Activated T-helper 1 cell treated with anti-CD3 and anti-CD28 coated beads, Interleukin-2, amount 50 U/mL, for 16 hours (primary cell): ENCODE measurements at places on chromosomes 7 and 10.

DNA sequence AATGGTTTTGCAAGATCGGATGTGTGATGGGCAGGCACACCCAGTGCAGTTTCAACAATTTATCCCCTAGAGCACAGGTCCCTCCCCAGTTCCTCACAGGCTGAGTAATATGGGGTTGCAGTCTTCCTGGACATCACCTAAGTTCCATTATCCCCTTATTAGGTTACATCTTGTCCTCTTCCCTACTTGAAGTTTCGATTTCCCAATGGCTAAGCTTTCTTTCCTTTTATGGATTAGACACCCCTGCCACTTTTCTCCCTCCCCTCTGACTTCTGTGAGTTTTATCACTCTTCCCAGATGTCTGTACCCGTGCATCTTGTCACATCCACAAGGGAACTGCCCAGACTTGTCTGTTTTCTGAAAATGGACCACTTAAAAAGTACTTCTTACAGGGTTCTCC, 2.4 kb upstream of the NIPSNAP2 start:
- DNase-seq, result no peak

GRCh38 chr7:15681186-15681585, 5.3 kb downstream of the MEOX2 start:
- DNase-seq, result no peak

DNA sequence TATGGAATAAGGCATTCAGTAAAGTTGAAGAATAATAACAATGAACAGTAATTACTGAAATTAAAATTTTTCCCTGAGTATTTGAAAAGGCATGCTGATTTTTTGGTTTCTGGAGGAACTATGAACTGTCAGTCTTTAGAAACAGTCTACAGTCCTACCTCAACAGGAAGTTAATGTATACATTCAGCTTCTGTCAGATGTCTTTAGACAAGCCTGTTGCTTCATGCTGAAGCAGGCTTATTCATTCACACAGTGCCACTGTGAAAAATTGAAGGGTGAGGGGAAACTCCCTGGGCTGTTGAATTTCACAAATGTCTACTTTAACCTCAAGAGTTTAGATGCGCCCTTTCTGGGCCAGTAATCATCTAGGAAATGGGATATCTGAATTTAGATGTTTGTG, 3.5 kb downstream of the NRF1 start:
- no peak for DNase-seq

DNA sequence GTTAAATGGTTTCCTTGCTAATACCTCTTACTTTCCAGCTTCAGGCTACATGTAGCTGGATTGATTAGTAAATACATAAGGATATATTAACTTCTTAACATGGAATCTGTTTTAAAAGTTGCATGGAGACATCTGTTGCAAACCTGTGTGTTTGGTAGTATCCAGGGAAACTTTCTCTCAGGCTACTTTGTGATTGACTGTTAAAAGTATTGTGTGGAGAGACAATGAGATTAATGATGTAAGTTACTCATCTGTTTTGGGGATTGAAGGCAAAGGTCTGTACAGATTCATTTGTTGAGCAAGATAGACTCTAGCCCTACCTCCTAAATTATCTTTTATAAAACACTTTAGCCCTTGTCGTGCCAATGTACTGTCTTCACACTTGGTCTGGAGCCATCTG, 6.6 kb downstream of the CREB5 start:
- DNase-seq, result no peak

DNA sequence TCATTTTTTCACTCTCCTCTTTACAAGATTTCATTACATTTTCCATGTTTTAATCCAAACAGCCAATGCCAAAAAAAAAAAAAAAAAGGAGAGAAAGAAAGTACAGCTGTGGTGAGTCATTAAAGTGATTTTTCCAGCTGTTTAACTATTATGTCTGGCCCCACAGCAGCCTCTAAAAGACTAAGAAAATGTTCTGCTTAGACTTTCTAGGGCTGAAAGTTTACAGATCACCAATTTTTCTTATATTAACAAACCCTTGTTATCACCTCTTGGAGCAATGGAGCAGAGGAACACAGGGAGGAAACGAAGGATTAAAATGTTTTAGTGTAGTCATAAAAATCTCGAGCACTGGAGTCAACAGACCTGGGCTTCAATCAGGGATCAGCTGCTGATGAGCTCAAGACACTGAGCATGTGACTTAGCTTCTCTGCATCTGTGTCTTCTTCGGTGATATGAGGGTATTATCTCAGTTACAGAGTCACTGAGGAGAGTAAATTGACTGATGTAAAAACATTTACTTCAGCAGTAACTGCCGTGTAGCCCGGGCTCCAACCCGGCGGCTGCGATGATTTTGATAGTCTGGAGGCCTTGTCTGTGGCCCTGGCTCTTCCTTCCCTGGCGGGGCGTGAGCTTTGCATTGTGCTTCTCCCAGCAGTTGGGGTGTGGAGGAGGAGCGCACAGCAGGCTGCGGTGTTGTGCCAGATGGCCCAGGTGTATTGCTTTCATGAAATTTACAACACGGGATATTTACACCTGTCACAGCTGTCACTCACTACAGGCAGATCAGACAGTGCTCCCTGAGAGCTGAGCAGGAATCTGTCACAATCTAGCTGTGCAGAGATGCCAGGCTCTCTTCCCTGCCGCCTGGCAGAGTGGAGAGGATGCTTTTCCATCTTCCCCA, 298.3 kb upstream of the FZD8 start:
- no peak for DNase-seq

DNA sequence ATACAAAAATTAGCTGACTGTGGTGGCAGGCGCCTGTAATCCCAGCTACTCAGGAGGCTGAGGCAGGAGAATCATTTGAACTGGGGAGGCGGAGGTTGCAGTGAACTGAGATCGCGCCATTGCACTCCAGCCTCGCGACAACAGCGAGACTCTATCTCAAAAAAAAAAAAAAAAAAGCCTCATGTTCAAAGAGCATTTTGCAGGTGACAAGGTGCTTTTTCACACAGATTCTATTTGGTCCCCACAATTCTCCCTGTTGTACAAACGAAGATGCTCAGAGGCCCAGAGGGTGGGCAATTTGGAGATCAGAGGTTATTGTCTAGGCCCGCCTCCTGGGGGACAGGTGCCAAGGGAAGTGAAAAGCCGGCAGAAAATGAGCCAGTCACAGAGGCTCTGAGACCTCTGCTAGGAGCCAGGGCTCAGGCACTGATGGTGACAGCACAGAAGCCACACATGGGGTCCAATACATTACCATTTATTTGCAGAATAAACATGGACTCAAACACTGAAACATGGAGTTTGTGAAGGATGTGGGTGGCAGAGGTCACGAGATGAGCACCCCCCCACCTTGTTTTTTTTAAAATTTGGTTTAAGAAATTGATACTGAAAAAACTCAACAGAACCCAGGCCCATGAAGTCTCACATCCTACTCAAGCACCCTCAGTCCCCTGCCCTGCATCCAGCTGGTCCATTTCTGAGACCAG, 882 bp upstream of the GAL3ST4 start:
- no peak for DNase-seq

DNA sequence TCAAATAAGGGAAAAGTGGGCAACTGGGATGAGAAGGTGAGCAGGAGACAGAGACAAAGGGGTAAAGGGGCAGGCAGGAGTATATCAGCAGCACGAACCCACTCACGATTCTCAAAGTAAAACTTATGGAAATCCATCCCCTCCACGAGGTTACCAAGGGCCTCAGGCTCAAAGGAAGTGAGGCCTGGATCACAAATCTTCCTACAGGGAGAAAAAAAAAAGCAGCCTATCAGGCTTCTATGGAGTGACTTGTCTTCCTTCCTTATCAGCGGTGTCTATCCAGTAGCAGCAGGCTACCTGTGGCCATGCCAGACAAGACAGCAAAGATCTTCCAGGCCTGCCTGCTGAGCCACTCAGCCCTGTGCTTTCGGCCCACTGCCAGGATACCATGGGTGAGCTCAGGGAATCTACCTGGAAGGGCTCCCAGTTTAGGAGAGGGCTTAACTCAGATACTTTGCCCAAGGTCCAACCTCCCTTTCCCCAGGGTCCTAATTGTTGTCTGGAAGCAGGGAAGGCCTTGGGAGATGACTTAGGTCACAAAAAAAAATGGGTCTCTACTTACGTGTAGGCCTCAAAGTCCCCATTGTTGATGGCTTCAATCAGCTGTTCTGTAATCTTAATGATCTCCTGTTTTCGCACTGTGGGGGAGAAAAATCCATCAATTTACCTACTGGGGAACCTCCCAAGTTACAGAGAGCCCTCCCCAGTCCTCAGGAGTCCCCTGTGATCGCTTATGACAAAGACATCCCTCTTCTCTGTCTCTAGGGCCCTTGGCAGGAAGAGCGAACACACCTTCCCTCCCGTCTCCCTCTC, 5.7 kb upstream of the NDST2 start:
- DNase-seq, result no peak

GRCh38 chr10:42936580-42936979, 140.3 kb upstream of the RET start:
- no peak for DNase-seq

DNA sequence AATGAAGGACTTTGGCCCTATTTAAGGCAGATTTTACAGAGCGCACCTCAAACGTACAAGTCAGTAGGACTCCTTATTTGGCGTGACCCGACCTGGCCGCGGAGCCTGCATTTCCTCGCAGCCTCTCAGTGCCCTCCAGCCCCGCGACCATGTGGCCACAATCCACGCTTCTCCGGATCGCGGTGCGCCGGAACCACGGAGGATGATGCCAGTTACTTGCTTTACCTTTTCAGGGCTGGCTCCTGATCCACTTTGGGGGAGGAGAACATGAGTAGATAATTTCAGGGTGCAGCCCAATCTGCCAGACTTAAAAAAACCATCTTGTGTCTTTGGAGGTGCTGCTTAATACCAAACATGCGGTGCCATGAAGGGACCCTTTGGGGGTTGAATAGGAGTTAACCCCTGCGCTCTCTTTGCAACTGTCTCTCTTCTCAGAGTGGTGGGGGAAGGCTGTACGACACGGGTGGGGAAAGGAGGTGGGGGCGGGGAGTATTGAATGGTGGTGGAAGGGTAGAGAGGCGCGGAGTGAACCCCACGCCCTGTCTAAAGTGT, 1.5 kb downstream of the FRAT1 start:
- no peak for DNase-seq

GRCh38 chr7:2736411-2736914, 48.5 kb downstream of the AMZ1 start:
- no peak for DNase-seq

DNA sequence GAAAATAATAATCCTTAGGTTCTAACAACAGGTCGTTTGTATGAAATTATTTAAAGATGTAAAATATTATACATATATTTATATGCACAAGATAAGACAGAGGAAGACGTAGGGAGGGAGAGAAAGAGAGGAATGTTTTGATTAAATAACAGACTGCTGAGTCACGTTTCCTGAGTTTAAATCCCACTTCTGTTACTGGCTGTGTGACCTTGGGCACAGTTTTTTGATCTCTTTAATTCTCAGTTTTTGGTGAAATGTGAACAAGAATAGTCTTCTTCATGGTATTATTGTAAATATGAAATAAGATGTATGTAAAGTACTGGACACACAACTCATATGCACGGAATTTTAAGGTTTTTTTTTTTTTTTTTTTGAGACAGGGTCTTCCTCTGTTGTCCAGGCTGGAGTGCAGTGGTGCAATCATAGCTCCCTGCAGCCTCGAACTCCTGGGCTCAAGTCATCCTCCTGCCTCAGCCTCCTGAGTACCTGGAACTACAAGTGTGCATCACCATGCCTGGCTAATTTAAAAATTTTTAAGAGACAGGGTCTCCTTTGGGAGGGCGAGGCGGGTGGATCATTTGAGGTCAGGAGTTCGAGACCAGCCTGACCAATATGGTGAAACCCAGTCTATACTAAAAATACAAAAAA, 42.6 kb downstream of the BAMBI start:
- no peak for DNase-seq

DNA sequence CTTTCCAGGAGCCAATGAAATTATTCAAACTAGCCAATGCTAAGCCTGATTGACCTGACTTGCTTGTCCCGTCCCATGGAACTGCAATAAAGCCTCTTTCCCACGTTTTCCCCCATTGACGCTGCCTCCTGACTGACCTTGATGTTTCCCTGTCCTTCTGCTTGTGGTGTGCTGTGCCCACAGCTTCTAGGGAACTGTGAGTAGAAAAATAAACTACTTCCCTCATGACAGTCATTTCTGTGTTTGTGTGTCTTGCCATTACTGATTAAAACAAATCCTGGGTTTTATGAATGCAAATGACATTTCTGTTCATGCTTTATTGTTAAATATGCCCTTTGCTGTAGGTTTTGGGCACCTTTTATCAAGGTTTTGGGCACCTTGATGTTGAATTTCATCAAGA, 91.3 kb upstream of the ABI1 start:
- no peak for DNase-seq

- DNase-seq, result no peak
Observed at GRCh38 chr10:68440898-68441297, 30.9 kb downstream of the DNA2 start.

- DNase-seq, result no peak
Observed at GRCh38 chr10:64175271-64175962, 654.2 kb downstream of the REEP3 start.

- DNase-seq, result no peak
Observed at GRCh38 chr7:66076462-66077329, 1.1 kb downstream of the ASL start.

DNA sequence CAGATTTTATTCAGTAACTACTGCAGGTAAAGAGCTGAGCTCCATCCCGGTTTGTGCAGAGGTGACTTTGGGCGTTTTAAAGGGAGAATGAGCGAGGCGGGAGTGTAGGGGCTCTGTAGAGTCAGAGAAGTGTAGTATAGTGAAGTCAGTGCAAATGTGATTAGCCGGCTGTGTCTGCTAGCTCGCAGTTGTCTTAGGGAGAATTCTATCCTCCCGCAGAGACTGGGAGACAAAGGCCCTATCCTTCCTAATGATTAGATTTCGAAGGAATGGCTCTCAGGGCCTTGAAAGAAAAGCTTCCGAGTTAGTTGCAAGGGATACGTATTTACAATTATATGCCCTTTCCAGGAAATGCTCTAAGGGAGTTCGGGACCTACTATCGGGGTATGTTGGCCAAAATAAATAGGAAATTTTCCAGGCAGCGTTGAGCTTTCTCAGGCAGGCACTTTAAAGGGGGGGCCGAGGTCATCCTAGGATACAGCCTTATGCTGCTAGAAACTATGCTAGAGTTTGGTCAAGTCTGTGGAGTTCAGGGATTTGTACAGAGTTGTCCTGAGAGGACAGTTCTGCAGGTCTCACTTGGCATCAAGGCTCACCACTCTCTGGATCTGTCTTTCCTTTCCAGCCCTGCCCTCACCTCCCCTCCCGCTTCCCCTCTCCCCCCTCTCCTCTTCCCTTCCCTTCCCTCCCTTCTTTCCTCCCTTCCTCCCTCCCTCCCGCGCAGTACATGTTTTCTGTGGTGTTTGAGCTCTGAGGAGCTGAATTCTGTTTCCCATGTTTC, 825 bp downstream of the MRPL32 start:
- DNase-seq, result no peak

GRCh38 chr10:24821986-24822385, 98.3 kb upstream of the ARHGAP21 start:
- no peak for DNase-seq

GRCh38 chr7:94067047-94067446, 62.9 kb upstream of the BET1 start:
- DNase-seq, result no peak

GRCh38 chr7:16648551-16648950, 2.6 kb downstream of the BZW2 start:
- no peak for DNase-seq

DNA sequence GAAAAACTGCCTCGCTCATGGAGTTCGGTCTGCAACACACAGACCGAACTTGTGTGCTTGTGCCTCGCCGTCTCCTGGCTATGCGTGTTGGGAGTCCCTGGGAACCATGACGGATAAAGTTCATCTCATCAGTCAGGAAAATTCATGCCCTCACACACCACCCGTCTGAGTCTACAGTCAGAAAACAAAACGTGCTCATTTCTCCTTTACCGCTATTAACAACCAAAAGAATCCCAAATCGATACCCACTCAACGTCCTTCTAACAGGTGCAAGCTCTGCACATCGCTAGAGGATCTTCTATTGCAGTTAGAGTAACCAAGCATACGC, 13.6 kb downstream of the CNPY1 start:
- no peak for DNase-seq
